NCI-H2081 (cell line): ENCODE measurements at places on chromosomes 5 and 9.

DNA sequence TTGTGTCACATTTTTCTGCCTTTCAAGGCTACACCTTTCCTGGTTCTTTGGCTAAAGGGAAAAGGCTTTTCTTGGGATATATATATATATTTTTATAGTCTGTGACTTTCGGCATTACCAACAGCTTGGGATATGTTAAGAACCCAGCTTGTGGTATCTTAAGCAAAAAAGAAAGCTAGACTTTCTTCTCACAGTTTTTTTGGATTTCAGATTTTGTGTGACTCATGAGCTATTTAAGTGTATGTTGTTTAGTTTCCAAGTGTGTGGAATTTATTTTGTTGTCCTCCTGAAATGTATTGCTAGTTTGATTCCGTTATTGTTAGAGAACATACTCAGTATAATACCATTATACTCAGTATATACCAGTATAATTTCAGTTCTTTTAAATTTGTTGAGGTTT is 64.8 kb downstream of the ERCC6L2 start:
- DNase-seq = no peak

DNA sequence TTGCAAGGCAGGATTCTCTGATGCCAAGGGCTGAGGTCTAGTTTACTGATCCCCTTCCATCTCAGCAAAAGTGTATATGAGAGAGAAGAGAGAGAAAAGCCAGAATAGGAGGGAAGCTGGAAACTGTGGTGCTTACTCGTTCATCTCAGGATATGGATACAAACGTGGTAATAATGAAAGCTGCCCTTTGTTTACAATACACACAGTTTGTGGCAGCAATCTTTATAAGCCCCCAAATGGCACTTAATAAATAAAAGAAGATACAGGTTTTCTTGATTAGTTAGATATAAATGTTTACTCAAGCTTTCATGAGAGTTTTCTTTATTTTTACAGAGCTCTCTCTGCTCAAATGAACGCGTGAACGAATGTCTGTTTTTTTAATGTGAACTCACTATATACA is 57.7 kb downstream of the PRDM6 start:
- DNase-seq = no peak

GRCh38 chr5:150035139-150035895 is 34.8 kb downstream of the HMGXB3 start:
- no peak for DNase-seq

GRCh38 chr5:151820271-151820670 is 48.5 kb downstream of the G3BP1 start:
- no peak for DNase-seq

GRCh38 chr9:93180938-93181337 is 3.0 kb upstream of the WNK2 start:
- no peak for DNase-seq

GRCh38 chr9:127142931-127143464 is 20.6 kb upstream of the ANGPTL2 start:
- DNase-seq = no peak

- DNase-seq = no peak
Observed at GRCh38 chr5:132355140-132355765, 14.3 kb upstream of the SLC22A5 start.

DNA sequence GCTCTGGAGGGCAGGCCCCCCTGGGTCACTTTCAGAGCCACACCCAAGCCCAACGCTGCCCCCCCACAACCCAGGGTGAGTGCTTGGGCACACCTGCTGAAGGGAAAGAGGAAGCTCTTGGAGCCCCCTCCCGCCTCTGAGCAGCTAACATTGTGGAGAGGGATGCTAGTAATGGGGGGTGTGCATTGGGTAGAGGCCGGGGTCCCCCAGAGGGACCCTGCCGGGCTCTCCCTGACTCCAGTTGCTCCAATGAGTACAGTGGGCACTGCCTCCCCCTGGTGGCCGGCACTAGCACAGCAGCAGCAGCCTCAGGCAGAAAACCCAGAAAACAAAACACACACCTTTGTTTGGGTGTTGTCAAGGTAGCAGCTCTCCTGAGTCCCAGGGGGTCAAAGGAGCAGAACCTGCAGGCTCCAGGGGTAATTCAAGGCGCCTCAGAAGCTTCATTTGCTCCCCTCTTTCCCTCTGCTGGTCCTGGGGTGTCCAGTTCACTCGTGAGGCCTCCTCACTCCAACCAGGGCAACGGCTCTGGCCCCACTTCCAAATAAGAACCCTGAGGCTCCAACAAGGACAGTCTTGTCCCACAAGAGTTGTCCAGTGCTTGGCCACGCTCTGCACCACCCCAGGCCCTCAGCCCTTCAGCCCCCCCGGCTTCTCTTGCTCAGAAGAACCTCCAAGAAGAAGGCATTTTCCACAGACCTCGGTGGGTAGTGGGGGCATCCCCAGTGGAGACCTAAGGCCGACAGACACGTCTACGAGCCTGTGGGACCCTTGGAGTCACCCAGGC is 16.1 kb downstream of the GBGT1 start:
- DNase-seq = peak; percentile 78

GRCh38 chr9:92807031-92807756 is 42.6 kb upstream of the BICD2 start:
- no peak for DNase-seq

- DNase-seq = no peak
Observed at GRCh38 chr5:53191548-53192165, 82.1 kb upstream of the MOCS2 start.

GRCh38 chr9:11063263-11063662 is 450.5 kb upstream of the PTPRD start:
- no peak for DNase-seq

- peak; percentile 40 for DNase-seq
Observed at GRCh38 chr9:127014910-127015540, 100.4 kb downstream of the RALGPS1 start.

DNA sequence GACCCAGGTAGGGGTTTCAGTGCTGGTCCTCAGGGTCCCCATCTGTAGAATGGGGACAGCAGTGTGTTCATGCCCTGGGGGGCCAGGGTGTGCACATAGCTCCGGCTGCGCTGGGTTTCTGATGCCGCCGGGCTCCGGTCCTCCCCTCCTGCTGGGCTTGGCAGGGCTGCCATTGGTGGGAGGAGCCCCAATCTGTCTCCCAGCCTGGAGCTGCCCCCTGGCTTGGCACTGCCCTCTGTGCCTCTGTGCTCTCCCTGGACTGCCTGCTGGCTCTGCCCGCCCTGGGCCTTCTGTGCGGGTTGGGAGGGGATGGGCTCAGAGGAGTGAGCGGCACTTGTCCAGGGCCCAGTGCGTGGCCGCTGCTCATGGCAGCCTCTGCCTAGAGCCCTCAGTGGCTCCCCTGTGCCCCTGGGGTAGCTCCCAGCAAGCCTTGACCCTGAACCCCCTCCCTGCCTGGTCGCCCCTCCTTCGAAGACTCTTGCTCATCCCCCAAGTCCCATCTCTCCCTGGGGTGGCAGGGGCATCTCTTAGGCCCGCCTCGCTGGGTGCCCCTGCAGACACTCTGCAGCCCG is 35.7 kb downstream of the RXRA start:
- no peak for DNase-seq

GRCh38 chr9:5832538-5833529 is at the start of gene ERMP1:
TSS of gene ERMP1 (minus strand) at chr9:5833117. CDS start at chr9:5833027, 90 bp downstream.
- peak; percentile 93 for DNase-seq

GRCh38 chr5:66742896-66743247 is 146.7 kb downstream of the MAST4 start:
- DNase-seq = no peak

- no peak for DNase-seq
Observed at GRCh38 chr5:54946306-54946819, 39.0 kb downstream of the ESM1 start.

- DNase-seq = no peak
Observed at GRCh38 chr5:147626464-147626863, 116.6 kb upstream of the DPYSL3 start.

GRCh38 chr9:13552606-13553215 is 273.2 kb upstream of the MPDZ start:
- peak; percentile 99 for DNase-seq

DNA sequence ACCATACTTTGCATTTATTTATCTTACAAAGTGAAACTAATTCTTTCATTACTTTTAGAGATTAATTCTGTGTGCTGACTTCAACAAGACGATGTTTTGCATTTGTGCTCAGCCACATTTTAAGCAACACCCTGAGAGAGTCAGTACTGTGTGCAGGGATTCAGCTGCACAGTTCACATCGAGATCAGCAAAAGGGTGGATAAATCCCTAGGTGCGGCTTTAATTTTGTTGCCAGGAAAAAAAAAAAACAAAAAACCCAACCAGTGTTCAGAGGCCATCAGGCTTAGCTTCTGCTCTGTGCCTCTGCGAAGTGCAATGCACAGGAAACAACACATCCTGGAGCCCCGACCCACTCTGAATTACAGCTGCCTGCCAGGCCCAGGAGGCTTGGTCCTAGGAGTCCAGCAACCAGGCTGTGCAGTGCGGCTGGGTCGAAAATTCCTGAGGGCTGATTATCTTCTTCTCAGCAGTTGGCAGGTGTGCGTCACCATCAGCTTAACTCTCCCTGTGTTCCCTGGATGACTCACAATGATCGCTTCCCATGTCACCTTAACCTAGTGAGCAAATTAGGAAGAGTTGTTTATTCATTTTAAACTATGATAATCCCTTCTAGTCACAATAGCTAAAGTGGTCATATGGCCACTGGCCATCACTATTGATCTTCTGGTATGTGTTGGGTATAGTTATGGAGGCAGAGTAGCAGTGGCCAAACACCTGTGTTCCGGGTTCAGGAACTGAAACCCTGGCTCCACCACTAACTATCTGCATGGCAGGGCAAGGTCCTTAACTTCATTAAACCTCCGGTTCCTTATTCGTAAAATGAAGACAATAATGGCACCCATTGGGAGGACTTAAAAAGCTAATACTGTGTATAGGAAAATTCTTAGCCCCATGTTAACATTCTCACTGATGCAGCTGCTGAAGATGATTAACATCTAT is 31.2 kb upstream of the NDUFB6 start:
- DNase-seq = no peak

- DNase-seq = no peak
Observed at GRCh38 chr5:38468978-38469706, 87.3 kb downstream of the LIFR start.

- DNase-seq = no peak
Observed at GRCh38 chr9:95626885-95627558, 110.3 kb upstream of the PTCH1 start.

GRCh38 chr9:134034215-134035040 is 9.1 kb downstream of the BRD3OS start:
- no peak for DNase-seq

GRCh38 chr5:15014809-15015208 is 143.2 kb upstream of the ANKH start:
- no peak for DNase-seq
